Activated T-helper 1 cell treated with anti-CD3 and anti-CD28 coated beads, Interleukin-2, amount 50 U/mL, for 16 hours (primary cell): ENCODE measurements at places on chromosomes 16 and 17.

DNA sequence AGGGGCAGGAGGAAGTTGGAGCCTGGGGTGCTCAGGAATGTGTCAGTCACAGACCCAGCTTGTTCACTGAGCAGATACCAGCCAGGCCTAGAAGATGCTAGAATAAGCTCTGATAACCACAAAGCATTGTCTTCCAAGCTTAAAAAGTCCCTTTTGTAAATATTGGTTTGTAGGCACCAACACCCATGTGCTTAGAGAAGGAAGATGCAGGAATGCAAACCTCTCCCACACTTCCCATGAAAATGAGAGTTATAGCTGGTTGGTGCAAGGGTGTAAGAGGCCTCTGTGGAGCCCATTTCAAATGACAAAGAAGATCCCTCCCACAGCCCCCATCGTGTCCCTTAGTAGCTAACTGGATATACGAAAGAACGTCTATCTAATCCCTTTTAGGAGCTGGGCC lies 210.3 kb downstream of the C16orf78 start:
- no peak for DNase-seq

DNA sequence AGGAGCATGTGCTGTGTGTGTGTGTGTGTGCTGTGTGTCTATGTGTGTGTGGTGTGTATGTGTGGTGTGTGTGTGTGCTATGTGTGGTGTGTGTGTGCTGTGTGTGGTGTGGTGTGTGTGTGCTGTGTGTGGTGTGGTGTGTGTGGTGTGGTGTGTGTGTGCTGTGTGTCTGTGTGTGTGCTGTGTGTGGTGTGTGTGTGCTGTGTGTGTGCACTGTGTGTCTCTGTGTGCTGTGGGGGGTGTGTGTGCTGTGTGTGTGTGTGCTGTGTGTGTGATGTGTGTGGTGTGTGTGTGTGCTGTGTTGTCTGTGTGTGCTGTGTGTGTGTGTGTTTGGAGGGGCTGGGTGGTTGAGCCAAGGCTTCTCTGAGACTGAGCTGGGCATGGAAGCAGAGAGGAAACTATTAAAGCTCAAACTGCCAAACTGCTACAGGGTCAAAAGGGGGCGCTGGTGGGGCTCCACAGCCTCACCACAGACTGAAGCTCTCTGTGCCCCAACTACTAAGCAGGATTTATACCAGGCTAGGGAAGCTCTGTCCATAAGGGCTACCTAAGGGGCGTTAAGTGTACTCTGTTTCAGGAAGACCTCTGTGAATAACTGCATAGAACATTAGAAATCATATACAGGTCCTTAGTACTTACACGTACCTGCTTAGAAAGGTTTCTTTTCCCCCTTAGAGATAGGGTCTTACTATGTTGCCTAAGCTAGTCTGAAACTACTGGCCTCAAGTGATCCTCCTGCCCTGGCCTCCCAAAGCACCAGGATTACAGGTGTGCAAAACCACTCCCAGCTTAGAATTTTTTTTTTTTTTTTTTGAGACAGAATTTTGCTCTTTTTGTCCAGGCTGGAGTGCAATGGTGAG lies 27.8 kb upstream of the GHDC start:
- DNase-seq = peak; percentile 8

DNA sequence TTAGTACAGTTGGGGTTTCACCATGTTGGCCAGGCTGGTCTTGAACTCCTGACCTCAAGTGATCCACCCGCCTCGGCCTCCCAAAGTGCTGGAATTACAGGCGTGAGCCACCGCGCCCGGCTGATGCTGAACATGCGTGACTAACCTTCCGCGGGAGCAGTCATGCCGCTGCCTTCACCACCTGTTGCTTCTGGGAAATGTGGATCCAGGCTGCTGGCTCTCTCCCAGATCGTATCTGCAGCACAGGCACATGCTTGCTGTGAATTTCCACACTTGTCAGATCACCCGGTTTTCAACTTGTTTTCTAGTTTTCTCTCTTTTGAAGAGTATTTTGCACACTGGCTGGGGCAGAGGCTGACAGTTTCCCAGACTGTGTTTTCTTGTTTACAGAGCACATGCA lies 97.9 kb downstream of the ADCY9 start:
- no peak for DNase-seq

DNA sequence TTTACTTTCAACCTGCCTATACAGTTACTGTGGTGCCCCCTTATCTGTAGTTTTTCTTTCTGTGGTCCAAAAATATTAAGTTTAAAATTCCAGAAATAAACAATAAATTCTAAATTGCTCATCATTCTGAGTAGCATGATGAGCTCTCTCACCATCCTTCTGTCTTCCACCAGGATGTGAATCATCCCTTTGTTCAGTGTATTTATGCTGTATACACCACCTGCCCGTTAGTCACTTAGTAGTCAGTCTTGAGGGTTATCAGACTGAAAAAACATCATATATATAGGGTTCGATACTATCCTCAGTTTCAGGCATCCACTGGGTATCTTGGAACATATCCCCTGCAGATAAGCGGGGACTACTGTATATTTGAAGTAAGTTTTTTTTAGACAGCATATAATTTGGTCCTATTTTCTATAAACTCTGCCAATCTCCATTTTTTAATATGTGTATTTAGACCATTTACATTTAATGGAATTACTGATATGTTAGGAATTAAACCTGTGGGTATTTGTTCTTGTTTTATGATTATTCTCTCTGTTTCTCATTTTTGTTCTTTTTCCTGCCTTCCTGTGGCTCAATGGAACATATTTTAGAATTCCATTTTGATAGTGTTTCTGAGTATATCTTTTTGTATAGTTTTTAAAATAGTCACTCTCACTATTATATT lies 31.0 kb downstream of the TBX21 start:
- DNase-seq = no peak

DNA sequence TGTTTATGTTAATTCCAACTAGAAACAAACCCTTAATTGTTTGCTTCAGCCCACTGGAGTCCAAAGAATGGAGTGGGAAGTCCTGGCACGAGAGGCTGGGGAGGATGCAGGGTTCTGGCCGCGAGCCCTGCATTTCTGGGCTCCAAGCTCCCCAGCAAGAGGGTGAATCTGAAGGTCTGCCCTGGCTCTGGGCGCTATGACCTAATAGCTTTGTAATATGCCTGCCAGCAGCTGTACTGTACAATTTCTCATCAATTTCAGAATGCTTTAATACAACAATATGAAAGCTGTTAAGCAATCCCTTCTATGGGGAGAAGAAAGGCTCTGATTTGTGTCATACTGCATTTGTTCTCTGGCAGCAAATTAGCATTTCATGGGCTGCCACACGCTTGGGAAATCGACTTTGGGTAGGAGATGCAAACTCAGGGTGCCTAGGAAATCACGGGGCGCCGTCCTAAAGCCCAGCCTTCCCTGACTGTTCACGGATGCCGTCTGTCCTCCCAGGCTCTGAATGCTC lies 43.8 kb downstream of the NDEL1 start:
- DNase-seq = no peak

DNA sequence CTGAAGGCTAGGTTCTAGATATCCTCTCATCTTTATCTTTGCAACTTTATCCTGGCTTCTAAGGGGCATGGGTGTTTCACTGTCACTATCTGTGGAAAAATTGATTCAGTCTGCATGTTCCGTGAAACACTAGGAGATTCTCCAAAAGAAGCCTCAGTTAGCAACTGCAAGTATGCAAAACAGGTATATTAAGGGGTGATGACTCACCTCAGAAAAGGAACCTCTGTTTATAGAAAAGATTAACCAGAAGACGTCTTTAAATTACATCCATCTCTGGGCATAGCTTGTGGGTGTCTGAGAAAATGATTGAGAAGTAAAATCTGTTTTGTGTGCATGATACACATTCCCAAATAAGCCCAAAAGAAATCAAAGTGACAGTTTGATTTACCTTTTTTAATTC lies 353.8 kb upstream of the HSBP1 start:
- DNase-seq = no peak

- DNase-seq = no peak
These were observed 1.7 kb upstream of the ANKRD13B start for GRCh38 chr17:29591146-29591736.

DNA sequence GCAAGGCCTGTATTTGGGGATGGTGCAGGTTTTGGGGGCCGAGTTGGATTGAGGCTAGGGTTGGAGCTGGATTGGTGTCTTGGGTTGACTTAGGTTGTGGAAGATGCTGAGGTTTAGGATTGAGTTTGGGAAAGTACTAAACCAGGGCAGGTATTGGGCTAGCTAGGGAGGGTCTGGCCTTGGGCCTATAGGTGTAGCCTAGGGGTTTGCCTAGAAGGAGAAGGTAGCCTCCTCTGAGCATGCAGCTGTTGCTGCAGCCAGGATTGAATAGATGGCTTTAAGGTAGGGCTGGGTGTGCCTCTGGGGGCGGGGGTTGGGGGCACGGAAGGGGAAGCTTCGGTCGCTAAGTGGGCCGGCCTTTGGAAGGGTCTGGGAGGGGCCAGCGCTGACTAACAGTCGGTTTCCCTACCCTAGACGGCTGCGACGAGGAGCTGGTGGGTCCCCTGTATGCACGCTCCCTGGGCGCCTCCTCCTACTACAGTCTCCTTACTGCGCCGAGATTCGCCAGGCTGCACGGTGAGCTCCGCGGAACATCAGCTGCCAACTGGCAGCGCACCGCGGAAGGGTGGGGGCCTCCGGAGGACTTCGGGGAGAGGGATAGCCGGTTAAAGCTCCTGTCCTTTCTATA lies 1.2 kb downstream of the CNTNAP1 start:
- no peak for DNase-seq

DNA sequence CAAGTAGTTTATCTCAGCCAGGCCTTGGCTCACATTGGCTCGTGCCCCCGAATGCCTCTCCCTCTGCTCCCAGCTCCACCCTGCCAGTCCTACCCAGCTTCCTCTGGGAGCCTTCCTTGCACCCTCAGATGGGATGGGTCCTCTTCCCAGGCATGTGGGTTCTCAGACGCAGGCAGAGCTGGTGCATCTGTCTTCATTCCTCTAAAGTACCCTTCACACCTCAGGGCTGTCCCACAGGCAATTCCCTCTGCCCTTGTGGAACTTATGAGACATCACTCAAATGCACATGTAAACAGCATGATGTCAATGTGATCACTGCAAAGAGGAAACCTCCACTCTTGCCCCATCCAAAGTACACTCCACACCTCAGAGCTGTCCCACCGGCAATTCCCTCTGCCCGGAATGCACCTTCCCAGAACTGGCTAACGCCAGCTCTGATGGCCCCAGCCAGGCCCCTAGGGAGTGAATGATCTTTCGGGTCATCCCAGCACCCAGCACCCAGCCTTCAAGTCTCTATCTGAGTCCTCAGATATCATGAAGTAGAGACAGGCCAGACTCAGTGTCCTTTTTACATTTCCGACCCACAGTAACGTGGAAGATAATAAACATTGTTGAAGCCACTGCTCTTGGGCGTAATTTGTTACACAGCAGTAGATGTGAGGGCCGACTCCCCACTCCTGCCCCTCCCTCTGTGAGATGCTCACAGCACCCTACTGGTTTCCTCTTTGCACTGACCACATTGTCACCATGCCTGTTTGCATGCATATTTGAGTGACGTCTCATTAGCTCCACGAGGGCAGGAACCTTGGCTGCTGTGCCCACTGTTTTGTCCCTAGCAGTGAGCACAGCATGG lies 85.4 kb downstream of the N4BP1 start:
- DNase-seq = no peak

DNA sequence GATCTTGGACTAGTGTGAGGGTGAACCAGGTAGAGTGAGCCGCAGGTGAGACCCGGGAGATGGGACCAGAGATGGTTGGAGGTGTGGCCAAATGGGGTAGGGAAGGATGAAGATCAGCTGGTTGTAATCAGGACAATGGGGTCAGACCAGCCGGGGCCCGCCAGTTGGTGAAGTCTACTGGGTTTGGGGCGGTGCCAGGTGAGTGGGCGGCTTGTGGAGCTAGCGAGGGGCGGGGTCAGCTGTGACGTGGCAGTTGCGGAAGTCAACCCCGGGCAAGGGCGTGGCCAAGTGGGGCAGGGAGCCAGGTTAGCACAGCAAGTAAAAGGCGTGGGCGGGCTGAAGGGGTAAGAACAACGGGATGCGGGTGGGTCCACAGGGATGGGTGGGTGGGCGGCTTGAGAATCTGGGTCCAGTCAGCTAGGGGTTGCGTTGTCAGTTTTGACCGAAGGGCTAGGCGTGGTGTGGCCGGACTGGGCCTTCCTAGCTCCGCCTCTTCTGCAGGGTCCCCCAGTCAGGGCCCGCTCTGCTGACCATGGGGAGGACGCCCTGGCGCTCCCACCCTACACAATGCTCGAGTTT lies 25.5 kb upstream of the ALKBH5 start:
- DNase-seq = peak; percentile 84

DNA sequence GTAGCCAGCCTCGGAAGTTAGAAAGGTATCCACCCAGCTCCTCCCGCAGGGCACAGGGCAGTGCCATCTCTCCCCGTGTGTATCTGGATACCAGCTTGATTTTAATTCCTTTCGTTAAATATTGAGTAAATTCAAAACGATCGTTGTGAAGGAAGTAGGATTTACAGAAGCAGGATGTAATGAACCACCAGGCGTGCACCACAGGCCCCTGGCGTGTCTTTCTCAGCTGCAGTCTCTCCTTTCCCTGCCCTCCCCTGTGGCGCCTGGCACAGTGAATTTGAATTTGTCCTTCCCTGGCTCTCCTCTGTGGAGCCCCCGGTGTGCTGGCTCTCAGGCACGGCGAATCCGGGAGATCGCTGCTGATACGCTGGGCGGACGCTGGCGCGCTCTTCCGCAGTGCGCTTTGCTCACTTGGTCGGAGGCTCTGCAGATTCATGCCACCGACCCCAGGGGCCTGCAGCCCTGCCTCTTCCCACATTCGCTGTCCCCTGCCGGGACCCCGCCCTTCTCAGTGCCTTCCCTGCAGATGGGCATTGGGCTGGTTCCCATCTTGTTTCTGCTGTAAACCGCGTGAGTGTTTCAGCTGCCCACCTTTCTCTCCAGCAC lies 164.6 kb downstream of the RPTOR start:
- no peak for DNase-seq

DNA sequence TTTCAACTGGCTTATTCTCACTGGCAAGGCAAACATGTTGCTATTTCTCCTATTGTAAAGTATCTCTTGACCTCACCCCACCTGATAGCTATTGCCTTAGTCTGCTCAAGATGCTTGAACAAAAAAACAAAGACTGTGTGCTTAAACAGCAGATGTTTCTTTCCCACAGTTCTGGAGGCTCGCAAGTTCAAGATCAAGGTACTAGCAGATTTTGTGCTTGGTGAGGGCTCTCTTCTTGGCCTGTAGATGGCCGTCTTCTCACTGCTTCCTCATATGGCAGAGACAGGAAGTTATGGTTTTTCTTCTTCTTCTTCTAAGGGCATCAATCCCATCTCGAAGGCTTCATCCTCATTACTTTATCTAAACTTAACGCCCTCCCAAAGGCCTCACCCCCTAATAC lies 109.7 kb upstream of the CLEC3A start:
- DNase-seq = no peak

- no peak for DNase-seq
These were observed 210.1 kb upstream of the HS3ST4 start for GRCh38 chr16:25481636-25482035.

DNA sequence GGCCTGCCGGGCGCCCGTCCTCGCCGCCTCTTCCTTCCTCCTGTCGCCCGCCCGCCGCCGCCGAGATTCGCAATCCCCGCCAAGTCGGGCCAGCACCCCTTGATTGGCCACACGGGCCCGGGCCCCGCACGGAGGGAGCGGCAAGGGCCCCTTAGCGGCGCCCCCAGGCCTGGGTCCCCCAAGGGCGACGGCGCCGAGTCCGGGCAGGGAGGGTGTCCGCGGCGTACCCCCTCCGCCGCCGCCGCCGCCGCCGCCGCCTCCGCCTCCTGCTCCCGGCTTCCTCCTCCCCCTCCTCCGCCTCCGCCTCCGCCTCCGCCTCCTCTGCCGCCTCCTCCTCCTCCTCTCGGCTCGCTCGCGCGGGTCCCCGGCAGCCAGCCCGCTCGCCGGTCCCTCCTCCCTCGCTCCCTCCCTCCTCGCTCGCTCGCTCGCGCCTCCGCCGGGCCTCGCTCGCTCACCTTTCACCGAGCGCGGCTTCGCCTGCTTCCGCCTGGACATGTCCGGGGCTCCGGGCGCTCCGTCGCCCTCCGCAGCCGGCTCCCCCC lies 561 bp downstream of the ZNF423 start:
- DNase-seq = peak; percentile 44
